ENCODE measurements at places on chromosomes 4 and X.

- DNase-seq, result no peak
Measured at GRCh38 chr4:1469607-1470392, 63.6 kb upstream of the NKX1-1 start.

DNA sequence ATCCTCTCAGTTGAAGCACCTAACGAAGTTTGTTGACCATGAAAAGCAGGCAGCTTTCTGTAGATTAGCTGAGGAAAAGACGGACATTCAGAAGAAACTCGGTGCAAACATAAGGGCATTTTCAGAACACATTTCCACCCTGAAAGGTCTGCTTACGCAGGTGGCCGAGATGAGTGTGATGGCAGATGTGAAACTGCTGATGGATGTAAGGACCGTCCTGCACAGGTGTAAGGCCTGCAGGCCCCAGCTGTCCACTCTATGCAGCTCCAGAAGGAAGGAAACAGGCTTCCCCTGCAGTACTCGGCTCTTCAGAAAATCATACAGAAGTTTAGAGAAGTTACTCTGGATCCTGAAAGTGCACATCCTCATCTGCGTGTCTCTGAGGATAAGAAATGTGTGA is 20.8 kb upstream of the TRIM60 start:
- DNase-seq, result no peak

DNA sequence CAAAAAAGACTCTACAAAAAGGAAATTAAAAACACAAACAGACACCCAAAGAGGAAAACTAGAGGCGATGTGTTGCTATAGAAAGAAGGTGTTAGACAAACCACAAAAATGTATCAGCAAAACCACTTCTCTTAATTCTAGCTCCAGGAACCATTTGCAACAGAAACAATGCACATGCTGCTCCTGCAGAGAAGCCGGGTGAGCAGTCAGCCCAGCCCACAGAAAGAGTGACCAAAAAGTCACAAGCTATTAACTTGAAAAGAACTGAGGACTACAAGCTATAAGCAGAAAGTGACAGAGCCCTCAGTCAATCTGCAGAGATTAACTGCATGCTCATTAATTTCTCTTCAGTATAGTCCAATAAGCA is 96.2 kb upstream of the KLHL13 start:
- DNase-seq, result no peak

- DNase-seq, result no peak
Measured at GRCh38 chr4:2836391-2836859, 7.2 kb upstream of the ADD1 start.

- no peak for DNase-seq
Measured at GRCh38 chrX:4243759-4244158, 530.3 kb upstream of the PRKX start.

GRCh38 chr4:65865489-65865888 is 195.2 kb upstream of the EPHA5 start:
- no peak for DNase-seq

DNA sequence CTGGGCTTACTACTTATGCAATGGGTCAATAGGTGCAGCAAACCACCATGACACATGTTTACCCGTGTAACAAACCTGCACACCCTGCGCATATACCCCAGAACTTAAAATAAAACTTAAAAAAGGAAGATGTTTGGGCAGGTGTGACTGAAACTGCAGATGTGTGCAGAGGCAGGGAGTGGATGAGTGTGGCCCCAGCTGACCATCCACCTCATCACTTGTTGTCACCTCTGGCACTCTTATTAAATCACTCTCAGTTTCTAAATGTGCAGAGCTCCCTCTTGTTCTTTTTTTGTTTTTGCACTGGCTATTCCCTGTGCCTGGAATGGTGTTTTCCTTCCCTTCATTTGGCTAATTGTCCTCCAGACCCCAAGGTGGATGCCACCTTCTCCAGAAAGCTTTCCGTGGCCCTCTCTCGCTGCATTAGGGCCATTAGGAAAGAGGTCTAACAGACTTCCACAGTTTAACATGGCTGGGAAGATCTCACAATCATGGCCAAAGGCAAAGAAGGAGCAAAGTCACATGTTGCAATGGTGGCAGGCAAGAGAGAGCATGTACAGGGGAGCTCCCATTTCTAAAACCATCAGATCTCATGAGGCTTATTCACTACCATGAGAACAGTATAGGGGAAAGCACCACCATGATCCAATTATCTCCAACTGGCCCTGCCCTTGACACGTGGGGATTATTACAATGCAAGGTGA is 58.5 kb downstream of the SLC2A9 start:
- no peak for DNase-seq

- no peak for DNase-seq
Measured at GRCh38 chr4:182680234-182680653, 236.9 kb downstream of the DCTD start.

GRCh38 chr4:94274912-94275311 is 67.2 kb downstream of the SMARCAD1 start:
- no peak for DNase-seq

DNA sequence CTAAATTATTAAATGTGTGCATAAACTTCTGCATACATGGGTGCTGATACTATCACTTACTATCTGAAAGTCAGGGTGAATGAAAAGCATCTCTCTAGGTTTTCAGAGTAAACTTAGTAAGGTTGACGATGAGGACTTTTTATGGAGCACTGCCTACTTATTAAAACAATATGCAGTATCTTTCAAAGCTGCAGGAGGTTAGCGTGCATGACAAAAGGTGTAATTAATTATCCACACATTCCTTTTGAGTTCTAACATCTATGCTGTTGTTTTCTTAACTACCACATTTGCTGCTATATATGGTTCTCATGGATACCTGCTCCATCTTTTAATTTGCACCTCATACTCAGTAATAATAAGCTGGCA is 256.2 kb downstream of the FSTL5 start:
- no peak for DNase-seq

DNA sequence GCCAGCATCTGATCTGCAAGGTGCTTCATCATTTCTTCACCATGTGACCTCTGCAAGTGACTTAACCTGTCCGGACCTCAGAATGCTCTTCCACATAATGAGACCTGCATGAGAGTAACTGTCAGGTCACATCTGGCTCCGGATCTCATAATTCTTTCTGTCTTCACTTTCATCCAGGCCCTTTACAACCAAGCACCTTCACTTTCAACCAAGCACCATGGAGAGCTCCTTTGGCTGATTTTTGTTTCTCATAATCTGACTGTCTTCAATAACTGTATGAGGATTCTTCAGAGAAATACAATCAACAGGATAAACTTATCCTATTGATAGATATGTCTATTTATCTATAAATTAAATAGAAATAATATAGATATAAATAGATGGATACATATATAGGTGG is 148.1 kb downstream of the VCX3A start:
- no peak for DNase-seq

GRCh38 chrX:120087289-120088017 is 10.0 kb upstream of the RHOXF2B start:
- DNase-seq, result no peak

GRCh38 chr4:123477711-123478209 is 81.2 kb downstream of the SPRY1 start:
- DNase-seq, result no peak

DNA sequence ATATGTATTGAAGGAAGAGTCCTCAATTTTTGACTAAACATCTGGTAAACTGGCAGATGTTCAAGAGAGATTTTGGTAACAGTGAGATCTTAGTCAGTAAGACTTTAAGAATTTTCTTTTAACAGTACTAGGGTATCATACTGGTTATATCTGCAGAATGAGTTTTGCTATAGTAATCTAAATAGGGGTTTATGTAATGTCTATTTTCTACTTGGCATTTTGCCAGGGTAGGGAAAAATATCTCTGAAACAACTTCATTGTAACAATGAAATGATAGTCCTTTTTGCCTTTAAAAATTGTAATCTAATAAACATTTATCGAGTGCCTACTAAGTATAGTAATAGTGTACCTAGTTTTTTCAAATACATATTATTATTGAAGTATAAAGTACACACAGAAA is 32.1 kb downstream of the XK start:
- no peak for DNase-seq

- no peak for DNase-seq
Measured at GRCh38 chrX:125006704-125007103, 313.0 kb upstream of the TEX13C start.

GRCh38 chrX:22118161-22118830 is 86.2 kb downstream of the PHEX start:
- DNase-seq, result no peak

DNA sequence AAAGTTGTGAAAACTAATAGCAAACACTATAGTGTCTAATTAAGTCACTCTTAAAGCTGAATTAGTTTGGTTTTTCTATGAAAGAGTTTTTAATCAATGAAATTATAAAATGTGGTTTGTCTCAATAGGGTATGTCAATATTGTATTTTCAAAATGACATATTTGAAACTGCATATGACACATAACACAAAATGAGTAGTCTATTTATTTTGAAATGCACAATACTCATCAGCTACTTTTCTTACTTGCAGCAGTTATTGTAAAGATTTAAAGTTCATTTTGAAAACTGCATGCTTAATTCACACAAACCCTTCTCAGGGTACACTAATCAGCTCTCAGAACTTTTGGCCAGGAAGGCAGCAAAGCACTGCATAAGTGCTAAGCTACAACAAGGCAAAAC is 21.2 kb downstream of the CLGN start:
- no peak for DNase-seq

- no peak for DNase-seq
Measured at GRCh38 chr4:159220353-159220752, 117.5 kb downstream of the RAPGEF2 start.

All from stimulated activated CD4-positive, alpha-beta T cell treated with anti-CD3 and anti-CD28 coated beads, TNF-alpha, amount 100 ng/mL, for 24 hours (primary cell).